ENCODE measurements at places on chromosomes 2 and 18. TPM values are rescaled to one million over a fixed set of nuclear protein-coding genes. Genes with fewer than 3 reads are reported as not detected.

The WBP1 gene
- 90.3 TPM for total RNA-seq

DNA sequence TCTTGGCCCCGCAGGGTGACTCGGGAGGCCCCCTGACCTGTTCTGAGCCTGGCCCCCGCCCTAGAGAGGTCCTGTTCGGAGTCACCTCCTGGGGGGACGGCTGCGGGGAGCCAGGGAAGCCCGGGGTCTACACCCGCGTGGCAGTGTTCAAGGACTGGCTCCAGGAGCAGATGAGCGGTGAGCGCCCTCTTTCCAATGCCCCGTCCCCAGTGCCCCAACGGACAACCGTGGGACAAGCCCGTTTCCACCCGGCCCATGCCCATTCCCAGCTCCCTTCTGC lies 2.6 kb upstream of the CHRND start:
- DNase-seq: no peak

GRCh38 chr2:178199334-178199733 lies 5.0 kb downstream of the OSBPL6 start:
- DNase-seq: no peak

DNA sequence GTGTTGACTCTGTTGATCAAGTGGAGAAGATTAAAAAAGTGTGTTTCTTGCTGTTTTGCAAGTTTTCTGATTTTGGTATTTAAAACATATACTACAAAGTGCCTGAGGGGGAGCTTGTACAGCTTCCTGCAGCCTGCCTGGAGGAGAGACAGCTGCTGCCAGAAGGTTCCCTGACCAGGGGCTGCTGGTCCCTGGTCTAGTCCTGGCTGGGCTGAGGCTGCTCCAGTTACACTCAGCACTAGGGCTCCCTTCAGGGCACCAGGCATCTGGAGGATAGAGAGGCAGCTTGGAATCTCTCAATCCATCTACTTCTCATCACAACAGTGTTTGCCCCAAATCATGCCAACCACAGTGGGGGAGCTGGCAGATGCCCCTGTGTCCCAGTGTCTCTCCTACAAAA lies 4.8 kb downstream of the MC2R start:
- DNase-seq: no peak

GRCh38 chr2:46323730-46324129 lies 26.5 kb downstream of the EPAS1 start:
- no peak for DNase-seq

- DNase-seq: no peak
Observed at GRCh38 chr18:10907749-10908148, 241.6 kb downstream of the PIEZO2 start.

DNA sequence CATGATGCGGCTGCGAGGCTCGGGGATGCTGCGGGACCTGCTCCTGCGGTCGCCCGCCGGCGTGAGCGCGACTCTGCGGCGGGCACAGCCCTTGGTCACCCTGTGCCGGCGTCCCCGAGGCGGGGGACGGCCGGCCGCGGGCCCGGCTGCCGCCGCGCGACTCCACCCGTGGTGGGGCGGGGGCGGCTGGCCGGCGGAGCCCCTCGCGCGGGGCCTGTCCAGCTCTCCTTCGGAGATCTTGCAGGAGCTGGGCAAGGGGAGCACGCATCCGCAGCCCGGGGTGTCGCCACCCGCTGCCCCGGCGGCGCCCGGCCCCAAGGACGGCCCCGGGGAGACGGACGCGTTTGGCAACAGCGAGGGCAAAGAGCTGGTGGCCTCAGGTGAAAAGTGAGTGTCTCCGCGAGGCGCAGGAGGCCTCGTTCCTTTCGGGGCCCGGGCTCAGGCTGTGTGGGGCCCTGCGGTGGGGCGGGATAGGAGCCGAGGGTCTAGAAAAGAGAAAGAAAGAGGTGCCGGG lies 520 bp downstream of the GLS start:
- no peak for DNase-seq

DNA sequence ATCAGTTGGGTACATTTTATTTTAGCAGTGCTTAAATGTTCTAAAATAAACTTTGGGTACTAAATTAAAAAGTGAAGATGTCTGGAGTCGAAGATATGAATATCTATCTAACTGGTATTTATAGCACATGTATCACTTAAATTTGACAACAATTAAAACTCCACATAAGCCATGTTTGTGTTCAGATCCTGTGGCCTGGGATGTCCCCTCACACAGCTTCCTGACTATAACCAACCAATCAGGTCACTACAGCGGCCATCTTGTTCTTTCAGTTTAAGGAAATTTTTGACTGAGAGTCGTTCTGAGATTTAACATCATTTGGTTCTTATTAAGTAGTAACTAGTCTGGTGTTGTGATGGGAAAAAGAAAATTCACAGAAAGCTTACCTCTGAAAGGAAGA lies 170.7 kb upstream of the NRP2 start:
- no peak for DNase-seq

The SERPINB12 gene
- total RNA-seq: not detected

- DNase-seq: no peak
Observed at GRCh38 chr2:189862751-189863150, 78.5 kb downstream of the PMS1 start.

DNA sequence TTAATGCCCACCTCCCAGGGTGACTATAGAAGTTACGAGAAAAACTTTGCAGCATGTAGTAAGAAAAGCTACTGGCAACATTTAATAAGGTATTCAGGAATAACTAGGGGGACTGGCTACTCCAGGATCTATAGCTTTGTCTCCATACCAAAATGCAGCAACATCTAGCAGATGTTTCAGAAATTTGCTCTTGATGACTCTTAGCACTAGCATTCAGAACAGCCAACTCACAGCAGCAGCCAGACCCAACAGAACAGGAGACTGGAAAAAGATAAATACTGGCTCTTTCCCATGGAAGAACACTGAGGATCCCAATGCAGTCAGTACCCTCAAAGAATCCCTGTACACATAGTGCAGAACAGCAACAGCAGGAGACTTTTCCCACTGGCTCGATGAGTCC lies 105.0 kb downstream of the PRKRA start:
- no peak for DNase-seq

DNA sequence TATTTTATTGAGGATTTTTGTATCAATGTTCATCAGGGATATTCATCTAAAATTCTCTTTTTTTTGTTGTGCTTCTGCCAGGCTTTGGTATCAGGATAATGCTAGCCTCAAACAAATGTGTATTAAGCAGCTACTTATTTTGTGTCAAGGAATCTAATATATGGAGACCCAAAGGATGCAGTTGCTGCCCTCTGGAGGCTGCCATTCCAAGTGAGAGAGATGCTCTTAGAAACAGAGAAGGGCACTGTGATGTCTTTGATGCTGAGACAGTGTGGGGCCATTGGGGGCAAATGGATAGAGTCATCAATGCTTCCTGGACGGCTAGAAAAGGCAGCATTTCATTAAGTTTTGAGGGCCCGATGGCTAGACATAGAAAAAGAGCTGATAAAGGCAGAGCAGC lies 292.6 kb downstream of the SETBP1 start:
- no peak for DNase-seq
